ENCODE measurements at places on chromosomes 13 and 19. TPM values are rescaled to one million over a fixed set of nuclear protein-coding genes. Genes with fewer than 3 reads are reported as not detected.

DNA sequence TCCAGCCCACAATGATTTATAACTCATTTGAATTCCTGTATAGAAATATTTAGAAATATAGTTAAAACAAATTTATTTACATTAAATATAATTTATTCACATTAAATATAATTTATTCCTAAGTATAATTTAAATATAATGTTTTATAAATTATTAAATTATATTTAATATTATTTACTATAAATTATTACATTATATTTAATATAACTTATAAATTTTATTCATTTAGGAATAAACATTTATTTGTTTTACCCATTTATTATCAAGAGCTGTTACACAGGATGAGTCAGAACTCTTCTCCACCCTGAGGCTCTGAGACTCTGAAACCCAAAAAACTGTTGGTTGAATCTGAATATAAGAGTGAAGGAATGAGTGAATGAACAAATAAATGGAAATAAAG, 170.9 kb upstream of the OBI1 start:
- no peak overlapping the region for H3K27ac ChIP-seq
- H3K4me3 ChIP-seq = no peak overlapping the region
- H3K4me1 ChIP-seq = no peaks in the 10 kb centered on the region
- no peaks in the 10 kb centered on the region for H3K36me3 ChIP-seq

The USHBP1 gene
- 0.33 TPM for total RNA-seq

The FBXW9 gene
- 4.5 TPM for total RNA-seq

The CPB2 gene
- total RNA-seq = not detected

DNA sequence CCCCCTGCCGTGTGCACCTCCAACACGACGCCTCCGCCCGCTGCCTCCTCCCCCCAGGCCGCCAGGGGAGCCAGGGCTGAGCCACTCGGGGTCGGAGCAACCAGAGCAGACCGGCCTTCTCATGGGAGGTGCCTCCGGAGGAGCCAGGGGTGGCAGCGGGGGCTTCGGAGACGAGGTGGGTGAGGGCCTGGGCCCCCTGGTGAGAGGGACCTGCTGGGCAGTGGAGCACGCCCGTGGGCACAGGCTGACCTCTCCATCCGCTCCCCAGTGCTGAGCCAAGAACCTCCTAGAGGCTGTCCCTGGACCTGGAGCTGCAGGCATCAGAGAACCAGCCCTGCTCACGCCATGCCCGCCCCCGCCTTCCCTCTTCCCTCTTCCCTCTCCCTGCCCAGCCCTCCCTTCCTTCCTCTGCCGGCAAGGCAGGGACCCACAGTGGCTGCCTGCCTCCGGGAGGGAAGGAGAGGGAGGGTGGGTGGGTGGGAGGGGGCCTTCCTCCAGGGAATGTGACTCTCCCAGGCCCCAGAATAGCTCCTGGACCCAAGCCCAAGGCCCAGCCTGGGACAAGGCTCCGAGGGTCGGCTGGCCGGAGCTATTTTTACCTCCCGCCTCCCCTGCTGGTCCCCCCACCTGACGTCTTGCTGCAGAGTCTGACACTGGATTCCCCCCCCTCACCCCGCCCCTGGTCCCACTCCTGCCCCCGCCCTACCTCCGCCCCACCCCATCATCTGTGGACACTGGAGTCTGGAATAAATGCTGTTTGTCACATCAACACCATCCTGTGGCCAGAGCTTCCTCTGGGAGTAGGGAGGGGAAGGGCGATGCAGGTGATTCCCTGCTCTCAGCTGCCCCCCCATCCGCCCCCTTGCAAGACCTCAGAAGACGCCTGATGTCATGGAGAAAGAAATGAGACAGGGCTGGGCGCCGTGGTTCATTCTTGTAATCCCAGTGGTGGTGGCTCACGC, 12.0 kb downstream of the BCAM start:
- H3K4me3 ChIP-seq = no peak overlapping the region
- DNase-seq = no peak
- H3K27ac ChIP-seq = no peak overlapping the region
- no peaks in the 10 kb centered on the region for H3K27me3 ChIP-seq
- no peaks in the 10 kb centered on the region for H3K36me3 ChIP-seq

- no peak overlapping the region for H3K27ac ChIP-seq
- peaks cover 97% of the 10 kb centered on the region for H3K4me1 ChIP-seq
- H3K4me3 ChIP-seq = no peak overlapping the region
- DNase-seq = no peak
Measured at GRCh38 chr13:98533912-98534311, 43.0 kb downstream of the STK24 start.

DNA sequence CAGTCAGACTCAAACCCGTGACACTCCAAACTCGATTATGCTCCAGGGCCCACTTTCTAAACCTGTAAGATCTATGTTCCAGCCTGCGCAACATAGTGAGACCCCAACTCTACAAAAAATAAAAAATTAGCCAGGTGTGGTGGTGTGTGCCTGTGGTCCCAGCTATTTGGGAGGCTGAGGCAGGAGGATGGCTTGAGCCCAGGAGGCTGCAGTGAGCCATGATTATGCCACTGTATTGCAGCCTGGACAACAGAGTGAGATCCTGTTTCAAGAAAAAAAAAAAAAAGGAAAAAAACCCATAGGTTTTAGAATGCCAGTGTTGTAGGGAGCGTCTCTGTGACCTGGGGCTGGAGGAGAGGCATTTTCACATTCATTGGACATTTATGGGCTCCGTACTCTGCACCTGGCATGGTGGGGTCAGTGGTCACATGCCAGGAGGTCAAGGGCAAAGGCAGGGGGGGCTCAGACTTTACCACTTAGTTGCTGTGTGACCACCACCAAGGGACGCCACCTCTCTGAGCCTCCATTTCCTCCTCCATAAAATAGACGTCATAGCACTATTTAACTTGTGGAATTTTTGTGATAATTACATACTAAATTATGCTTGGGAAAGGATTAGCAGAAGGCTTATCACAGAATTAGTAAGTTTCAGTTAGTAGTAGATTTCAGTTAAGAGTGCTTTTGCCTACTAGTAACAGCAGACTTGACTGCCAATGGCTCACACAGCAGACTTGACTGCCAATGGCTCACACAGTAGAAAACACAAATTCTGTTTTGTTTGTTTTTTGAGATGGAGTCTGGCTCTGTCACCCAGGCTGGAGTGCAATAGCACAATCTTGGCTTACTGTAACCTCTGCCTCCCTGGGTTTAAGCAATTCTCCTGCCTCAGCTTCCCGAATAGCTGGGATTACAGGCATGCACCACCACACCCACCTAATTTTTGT, 5.9 kb downstream of the SELENOV start:
- H3K4me1 ChIP-seq = peaks cover 5% of the 10 kb centered on the region
- no peak overlapping the region for H3K27ac ChIP-seq
- DNase-seq = no peak
- H3K27me3 ChIP-seq = peaks cover 4% of the 10 kb centered on the region

DNA sequence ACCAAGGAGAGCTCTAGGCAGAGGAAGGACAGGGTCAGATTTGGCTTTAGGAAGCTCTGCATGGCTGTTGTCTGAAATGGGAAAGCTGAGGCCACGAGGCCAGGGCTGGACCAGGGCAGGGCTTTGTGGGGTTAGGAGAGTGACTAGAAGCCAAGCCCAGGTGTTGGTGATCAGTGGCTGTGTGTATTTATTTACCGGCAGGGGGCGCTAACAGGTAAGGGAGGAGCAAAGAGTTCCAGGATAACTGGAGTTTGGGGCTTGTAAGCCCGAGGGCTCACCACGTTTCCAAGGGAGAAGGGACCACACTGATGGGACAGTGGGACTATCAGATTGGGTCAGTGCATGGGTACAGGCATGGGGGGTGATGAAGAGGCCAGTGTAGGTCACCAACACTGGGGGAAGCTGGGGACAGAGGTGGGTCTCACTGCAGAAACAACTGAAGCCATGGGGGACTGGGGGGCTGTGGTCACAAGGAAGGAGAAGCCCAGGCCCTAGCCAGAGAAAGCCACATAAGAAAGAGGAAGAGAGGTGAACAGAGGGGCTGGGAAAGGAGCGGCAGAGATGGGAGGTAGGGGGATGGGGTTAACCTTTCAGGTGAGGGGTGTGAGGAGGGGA, 3.9 kb downstream of the TMEM147 start:
- no peaks in the 10 kb centered on the region for H3K27me3 ChIP-seq
- H3K4me1 ChIP-seq = peaks cover 23% of the 10 kb centered on the region
- H3K27ac ChIP-seq = no peak overlapping the region
- no peak overlapping the region for H3K4me3 ChIP-seq
- peak; percentile 65 for DNase-seq

The LPAR6 gene
- total RNA-seq = 89.0 TPM

The ATP4A gene
- total RNA-seq = not detected

DNA sequence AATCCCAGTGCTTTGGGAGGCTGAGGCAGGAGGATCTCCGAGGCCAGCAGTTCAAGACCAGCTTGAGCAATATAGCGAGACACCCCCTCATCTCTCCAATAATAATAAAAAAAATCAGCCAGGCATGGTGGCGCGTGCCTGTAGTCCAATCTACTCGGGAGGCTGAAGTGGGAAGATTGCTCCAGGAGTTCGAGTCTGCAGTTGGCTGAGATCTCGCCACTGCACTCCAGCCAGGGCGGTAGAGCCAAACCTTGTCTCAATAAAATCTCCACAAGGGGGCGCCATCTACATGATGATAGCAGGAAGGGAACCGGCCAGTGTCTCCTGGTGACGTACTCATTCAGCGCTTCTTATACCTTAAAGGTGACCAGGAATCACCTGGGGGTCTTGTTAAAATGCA, 13.6 kb upstream of the C5AR1 start:
- H3K36me3 ChIP-seq = no peaks in the 10 kb centered on the region
- peak; percentile 79 for DNase-seq
- H3K4me3 ChIP-seq = no peak overlapping the region
- H3K27me3 ChIP-seq = no peaks in the 10 kb centered on the region
- peaks cover 5% of the 10 kb centered on the region for H3K4me1 ChIP-seq
- no peak overlapping the region for H3K27ac ChIP-seq

GRCh38 chr19:11405846-11406643, 13.1 kb downstream of the RGL3 start:
- H3K27me3 ChIP-seq = no peaks in the 10 kb centered on the region
- no peak for DNase-seq
- no peak overlapping the region for H3K4me3 ChIP-seq
- H3K27ac ChIP-seq = no peak overlapping the region
- no peaks in the 10 kb centered on the region for H3K36me3 ChIP-seq

DNA sequence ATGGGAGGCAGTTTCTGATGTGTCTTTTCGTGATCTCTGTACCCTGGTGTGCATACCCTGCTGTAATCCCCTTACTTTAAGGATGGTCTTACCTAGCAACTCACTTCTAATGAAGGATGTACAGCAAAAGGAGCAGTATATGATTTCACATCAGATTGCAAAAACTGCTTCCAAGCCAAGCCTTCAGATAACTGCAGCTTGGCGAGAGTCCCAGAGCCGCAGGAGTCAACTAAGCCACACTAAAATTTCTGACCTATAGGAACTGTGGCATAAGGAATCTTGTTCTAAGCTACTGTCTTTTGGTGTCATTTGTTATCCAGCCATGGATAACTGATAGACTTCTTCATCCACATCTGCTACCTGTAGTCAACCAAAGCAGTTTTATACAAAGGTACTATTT, 496.7 kb downstream of the GPC6 start:
- H3K36me3 ChIP-seq = no peaks in the 10 kb centered on the region
- DNase-seq = no peak
- H3K4me1 ChIP-seq = no peaks in the 10 kb centered on the region
- H3K4me3 ChIP-seq = no peak overlapping the region
- no peaks in the 10 kb centered on the region for H3K27me3 ChIP-seq

DNA sequence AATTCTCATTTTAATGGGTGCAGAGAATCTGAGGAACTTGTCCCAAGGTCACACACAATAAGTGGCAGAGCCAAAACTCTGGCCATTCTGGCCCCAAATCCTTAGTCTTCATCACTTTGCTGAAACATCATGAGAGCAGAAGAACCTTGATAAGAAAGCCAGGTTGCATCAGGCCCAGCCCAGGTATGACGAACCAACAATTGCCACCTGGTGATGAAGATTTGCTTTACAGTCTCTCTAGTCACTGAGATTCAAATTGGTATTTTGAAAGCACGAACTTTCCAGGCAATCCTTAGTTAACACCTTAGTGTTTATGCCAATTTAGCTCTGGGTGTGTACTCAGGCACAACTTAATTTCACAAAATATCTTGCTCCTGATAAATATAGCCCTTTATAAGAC, 502.7 kb upstream of the HTR2A start:
- no peak overlapping the region for H3K27ac ChIP-seq
- H3K4me1 ChIP-seq = no peaks in the 10 kb centered on the region
- H3K4me3 ChIP-seq = no peak overlapping the region
- no peaks in the 10 kb centered on the region for H3K36me3 ChIP-seq
- no peak for DNase-seq

The RNF225 gene
- total RNA-seq = 0.47 TPM

The CD33 gene
- total RNA-seq = 0.47 TPM

GRCh38 chr13:33072282-33072681, 56.1 kb downstream of the KL start:
- DNase-seq = no peak
- no peak overlapping the region for H3K4me3 ChIP-seq
- no peaks in the 10 kb centered on the region for H3K27me3 ChIP-seq
- H3K36me3 ChIP-seq = no peaks in the 10 kb centered on the region

The SHANK1 gene
- not detected for total RNA-seq

The SLC25A41 gene
- not detected for total RNA-seq

The GRK1 gene
- total RNA-seq = not detected

GRCh38 chr13:32087955-32088747, 56.6 kb downstream of the FRY start:
- no peak for DNase-seq
- H3K4me1 ChIP-seq = no peaks in the 10 kb centered on the region
- H3K27me3 ChIP-seq = no peaks in the 10 kb centered on the region
- H3K27ac ChIP-seq = no peak overlapping the region

DNA sequence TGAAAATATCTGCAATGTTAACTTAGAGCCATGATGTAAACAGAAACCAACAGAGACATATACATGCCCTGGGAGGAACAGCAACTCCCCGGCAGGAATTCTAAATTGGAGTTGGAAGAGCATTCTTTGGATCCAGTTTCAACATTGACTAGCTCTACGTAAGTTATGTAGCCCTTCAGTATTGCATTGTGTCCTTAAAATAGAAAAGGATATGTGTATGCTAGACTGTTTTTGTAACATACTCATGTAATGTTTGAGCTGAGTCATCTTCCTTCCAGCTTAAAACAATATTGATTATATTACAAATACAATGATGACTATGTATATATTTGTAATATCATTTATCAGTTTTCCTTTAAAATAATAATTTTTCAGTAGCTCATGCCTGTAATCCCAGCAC, 1422.2 kb upstream of the PCDH20 start:
- DNase-seq = no peak
- H3K36me3 ChIP-seq = no peaks in the 10 kb centered on the region
- no peaks in the 10 kb centered on the region for H3K4me1 ChIP-seq
- no peak overlapping the region for H3K4me3 ChIP-seq

The FFAR2 gene
- not detected for total RNA-seq

All from CD4-positive, alpha-beta memory T cell (primary cell).